Ascending aorta (tissue), 2 donors: ENCODE measurements at places on chromosomes 5 and 9.

GRCh38 chr5:92308679-92309078 lies 925.6 kb upstream of the ARRDC3 start:
- no peak for DNase-seq

DNA sequence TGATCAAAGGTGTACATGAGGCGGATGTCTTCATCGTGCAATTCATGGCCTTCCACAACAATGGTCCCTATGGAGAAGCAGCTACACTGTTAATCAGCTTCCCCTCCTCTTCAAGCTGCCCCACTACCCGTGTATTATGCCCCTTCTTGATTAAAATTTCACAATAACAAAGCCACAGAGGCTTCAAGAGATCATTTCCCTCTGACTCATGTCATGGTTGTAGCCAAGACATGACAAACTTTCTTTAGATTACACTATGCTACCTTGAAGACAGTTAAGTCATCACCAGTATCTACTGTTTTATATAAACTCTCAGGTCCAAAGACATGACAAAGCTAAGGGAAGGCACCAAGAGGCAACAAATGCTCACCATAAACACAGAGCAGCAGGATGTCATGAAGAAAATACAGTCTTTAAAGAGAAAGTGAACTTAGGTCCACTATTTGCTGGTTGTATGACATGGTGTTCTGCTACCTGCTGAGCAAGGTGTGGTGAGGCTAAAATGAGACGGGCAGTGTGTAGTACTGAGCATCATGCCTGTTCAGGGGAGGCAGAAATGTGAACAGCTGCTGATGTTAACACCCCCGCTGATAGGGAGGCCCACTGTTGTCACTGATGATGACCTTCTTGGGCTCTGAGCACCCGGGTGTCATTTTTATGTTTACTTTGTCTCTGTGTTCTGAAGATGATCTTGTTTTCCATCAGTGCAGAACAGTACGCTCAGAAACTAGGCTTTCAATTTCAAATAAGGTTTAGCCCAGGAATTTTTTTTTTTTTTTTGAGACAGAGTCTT lies 48.3 kb downstream of the IARS1 start:
- DNase-seq = no peak

GRCh38 chr5:30368064-30368463 lies 825.4 kb upstream of the CDH6 start:
- no peak for DNase-seq

DNA sequence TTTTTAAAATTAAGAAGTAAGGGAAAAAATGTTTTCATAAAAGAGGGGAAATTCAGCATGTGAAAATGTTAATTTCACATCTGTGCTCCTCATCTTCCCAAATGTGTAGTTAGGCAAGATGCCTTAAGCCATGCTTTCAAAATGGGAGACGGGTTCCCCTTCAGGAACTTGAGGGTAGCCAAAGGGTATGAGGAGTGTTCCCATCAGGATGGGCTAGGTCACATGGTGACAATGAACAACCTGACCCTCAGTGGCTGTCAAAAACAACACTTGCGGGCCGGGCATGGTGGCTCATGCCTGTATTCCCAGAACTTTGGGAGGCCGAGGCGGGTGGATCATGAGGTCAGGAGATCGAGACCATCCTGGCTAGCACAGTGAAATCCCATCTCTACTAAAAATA lies 178.0 kb downstream of the ACTL7B start:
- DNase-seq = no peak

GRCh38 chr9:133826289-133827085 lies 88.3 kb upstream of the SARDH start:
- DNase-seq = no peak

DNA sequence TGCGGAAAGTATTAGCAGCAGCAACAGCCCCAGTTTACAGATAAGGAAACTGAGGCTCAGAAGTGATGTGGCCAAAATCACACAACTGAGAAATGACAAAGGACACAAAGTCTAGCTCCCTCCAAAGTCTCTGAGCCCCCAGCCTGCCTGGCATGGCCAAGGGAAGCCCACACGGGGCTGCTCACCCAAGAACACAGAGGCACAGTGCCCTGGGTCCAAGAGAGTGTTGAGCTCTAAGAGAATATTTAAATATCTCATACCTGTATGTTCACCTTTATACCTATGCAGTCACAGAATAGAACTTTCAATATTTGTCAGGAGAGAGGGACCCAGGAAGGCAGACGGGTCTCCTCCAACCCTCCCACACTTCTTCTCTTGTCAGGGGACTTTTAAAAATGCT lies 16.6 kb downstream of the VAV2 start:
- no peak for DNase-seq
